ENCODE measurements at places on chromosomes 4 and X. TPM values are rescaled to one million over a fixed set of nuclear protein-coding genes. Genes with fewer than 3 reads are reported as not detected.

Gene LRRC66
- total RNA-seq, result 0.09 TPM

Gene FGG
- 0.94 TPM for total RNA-seq

Gene ARX
- not detected for total RNA-seq

GRCh38 chr4:137623013-137623412 lies 90.7 kb upstream of the PCDH18 start:
- no peaks in the 10 kb centered on the region for H3K36me3 ChIP-seq
- H3K4me3 ChIP-seq, result no peak overlapping the region
- no peaks in the 10 kb centered on the region for H3K4me1 ChIP-seq
- H3K27me3 ChIP-seq, result no peaks in the 10 kb centered on the region

- no peaks in the 10 kb centered on the region for H3K36me3 ChIP-seq
- no peaks in the 10 kb centered on the region for H3K27me3 ChIP-seq
- DNase-seq, result no peak
- no peak overlapping the region for H3K27ac ChIP-seq
These were observed 109.4 kb downstream of the DLG3 start for GRCh38 chrX:70554081-70554480.

DNA sequence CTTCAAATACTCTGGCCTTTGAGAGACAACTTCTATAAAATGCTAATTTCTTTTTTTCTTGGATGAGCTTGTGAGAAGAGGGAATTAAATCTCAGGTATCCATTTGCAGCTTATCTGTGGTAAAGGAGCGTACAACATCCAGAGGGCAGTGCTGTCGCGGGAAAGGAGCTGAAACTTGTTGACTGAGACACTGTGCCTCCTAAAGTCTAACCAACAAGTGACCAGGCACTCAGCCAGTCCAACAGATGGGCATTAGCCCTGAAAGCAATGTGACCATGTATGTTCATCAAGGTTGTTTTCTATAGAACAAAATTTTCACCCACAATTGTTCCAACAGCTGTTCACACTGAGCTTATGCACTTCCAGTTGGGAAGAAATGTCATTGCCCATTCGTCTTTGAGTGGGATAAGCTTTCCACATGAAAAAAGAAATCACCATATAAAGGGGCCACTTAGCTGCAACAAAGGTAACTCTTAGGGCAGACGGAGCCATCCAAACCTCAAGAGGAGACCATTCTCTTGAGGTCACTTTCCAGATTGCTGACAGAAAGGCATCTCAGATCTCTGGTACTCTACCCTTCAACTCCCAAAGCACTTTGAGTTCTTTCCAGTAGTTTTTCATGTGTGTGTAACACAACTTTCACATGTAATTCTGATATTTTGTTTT lies 244.8 kb upstream of the NEIL3 start:
- H3K4me1 ChIP-seq, result no peaks in the 10 kb centered on the region
- H3K36me3 ChIP-seq, result no peaks in the 10 kb centered on the region
- DNase-seq, result no peak
- H3K27ac ChIP-seq, result no peak overlapping the region

DNA sequence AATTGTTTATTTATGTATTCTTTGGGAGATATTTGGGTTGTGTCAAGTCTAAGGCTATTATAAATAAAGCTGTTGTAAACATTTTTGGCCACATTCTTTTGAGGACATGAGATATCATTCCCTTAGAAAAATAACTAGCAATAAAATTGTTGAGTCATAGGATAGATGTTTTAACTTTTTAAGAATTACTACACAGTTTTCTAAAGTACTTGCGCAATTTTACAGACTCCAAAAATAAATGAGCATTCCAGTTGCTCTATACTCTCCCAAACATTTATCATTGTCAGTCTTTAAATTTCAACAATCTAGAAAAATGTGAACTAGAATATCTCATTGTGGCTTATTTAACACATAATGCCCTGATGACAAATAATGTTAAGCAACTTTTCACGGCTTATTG lies 189.1 kb upstream of the ADGRL3 start:
- H3K27ac ChIP-seq, result no peak overlapping the region
- no peaks in the 10 kb centered on the region for H3K36me3 ChIP-seq

- no peak overlapping the region for H3K4me3 ChIP-seq
- H3K36me3 ChIP-seq, result peaks cover 3% of the 10 kb centered on the region
- no peaks in the 10 kb centered on the region for H3K27me3 ChIP-seq
- no peak for DNase-seq
- peaks cover 4% of the 10 kb centered on the region for H3K4me1 ChIP-seq
- H3K27ac ChIP-seq, result no peak overlapping the region
These were observed 23.5 kb downstream of the UVSSA start for GRCh38 chr4:1370321-1371124.

- DNase-seq, result no peak
- H3K4me1 ChIP-seq, result no peaks in the 10 kb centered on the region
- no peaks in the 10 kb centered on the region for H3K36me3 ChIP-seq
- no peaks in the 10 kb centered on the region for H3K27me3 ChIP-seq
These were observed 58.8 kb upstream of the TRPC3 start for GRCh38 chr4:122010610-122011009.

DNA sequence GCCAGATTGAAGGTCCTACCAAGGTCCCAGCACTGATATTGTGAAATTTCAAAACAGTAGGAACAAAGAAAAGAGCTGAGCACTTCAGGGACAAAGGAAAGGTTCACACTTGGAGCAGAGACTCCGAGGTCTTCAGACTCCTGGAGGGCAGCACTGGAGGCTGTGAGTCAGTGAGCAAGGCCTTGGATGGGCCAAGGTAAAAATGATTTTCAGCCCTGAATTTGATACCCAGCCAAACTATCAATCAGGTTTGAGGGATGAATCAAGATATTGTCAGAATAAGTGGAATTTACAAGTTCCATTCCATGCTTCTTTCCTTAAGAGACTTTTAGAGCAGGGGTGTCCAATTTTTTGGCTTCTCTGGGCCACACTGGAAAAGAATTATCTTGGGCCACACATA lies 111.7 kb downstream of the ADRA2C start:
- DNase-seq, result no peak
- no peak overlapping the region for H3K27ac ChIP-seq
- H3K36me3 ChIP-seq, result no peaks in the 10 kb centered on the region
- H3K4me3 ChIP-seq, result no peak overlapping the region

- no peaks in the 10 kb centered on the region for H3K4me1 ChIP-seq
- no peak overlapping the region for H3K27ac ChIP-seq
- H3K4me3 ChIP-seq, result no peak overlapping the region
- no peak for DNase-seq
- no peaks in the 10 kb centered on the region for H3K36me3 ChIP-seq
These were observed 302.4 kb upstream of the PRPS2 start for GRCh38 chrX:12488771-12489170.
